ENCODE measurements at places on chromosomes 12 and 14.

GRCh38 chr12:7695566-7696197, at the start of gene GDF3:
TSS of gene GDF3 (minus strand) at chr12:7695775. CDS start at chr12:7695728, 47 bp downstream.
- DNase-seq, result peak; percentile 25

DNA sequence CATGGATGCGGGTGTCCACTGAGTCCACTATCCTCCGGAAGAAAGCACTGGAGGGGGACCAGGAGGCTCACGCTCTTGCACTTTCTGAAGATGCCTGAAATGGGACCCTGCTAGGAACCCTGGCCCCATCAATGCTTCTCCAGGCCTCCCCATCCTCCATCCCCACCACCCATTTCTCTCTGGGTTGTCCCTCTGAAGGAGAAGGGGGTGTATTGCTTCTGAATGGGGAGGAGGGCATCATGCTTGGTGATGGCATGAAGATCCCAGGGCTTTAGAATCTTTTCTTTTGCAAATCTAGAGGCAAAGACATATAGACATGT, 681 bp upstream of the JPH4 start:
- DNase-seq, result no peak

DNA sequence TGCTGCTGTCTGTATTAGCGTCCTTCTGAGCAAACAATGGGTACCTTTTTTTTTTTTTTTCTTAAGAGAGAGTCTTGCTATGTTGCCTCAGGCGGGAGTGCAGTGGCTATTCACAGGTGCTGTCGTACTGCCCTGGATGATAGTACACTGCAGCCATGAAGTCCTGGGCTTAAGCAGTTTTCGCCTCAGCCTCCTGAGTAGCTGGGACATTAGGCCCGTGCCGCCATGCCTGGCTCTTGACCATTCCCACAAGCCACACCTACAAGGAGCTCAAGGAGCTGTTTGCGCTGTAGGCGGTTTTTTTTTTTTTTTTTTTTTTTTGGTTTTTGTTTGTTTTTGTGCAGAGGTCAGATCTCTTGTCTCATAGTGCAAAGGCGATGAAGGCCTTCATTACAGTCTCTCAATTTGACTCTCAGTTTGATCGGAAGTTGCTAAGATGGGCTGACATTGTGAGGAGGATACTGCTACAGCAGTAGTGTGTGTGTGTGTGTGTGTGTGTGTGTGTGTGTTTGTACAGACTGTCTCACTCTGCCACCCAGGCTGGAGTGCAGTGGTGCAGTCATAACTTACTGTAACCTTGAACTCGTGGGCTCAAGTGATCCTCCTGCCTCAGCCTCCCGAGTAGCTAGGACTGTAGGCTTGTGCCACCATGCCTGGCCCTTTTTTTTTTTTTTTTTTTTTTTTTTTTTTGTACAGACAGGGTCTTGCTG, 34.2 kb downstream of the TRAF3 start:
- no peak for DNase-seq

DNA sequence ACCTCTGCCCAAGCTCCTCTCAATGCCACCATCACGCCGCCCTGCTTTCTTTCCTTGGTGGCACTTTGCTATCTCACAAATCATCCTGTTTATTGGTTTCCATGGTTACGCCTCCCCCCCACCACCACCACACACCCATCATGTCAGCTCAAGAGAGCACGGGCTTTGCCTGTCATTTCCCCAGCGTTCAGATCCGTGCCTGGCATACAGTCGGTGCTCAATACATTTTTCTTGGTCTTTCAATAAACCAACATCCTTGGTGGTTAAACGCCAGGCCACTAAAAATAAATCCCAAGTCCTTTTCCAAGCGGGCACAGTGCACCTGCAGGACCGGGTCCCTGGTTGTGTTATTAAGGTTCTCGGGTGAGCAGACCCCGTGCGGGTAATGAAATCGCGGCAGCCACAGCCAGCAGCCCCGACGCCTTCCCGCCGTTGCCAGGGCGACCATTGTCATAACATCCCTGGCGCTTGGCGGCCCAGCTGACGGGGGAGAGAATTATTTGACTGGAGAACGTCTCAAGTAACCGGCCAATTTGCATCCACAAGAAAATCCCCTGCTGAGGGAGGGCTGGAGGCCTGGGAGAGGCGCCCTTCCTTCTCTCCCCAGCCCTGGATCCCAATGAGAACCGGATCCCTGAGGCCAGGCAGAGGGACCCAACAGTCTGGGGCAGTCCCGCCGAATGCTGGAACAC, 92.9 kb downstream of the KSR2 start:
- peak; percentile 93 for DNase-seq

DNA sequence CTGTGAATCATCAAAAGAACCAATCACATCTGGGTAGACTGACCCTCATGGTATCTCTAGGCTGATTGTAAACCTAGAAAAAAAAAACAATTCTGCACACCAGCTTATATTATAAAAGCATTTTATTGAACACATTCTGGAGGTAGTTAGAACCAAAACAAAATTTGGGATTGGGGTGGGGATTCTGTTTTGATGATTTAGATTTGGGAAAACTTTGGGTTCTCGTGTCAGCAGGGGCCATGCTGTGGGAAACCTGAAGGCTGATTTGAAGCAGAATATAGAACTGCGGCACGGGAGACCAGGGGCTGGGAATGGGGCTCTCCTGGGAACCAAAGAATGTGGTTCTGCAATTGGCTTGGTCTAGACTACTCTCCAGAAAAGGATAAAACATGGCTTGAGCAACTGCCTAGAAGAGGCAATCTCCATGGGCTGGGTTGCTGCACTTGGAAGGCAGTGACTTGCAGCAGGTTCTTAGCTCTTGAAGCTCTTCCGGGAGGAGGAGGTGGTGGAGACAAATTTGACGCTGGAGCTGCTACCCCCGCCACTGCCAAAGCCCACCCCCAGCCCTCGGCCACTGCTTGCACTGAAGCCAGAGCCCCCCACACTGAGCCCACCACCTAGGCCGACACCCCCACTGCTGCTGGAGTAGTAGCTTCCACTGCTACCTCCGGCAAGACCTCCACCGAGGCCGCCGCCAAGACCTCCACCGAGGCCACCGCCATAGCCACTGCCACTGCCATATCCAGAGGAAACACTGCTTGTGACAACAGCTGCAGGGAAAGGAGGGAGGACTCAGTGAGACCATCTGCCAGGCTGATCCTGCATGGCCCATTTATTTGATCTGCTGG, 5.5 kb downstream of the KRT5 start:
- no peak for DNase-seq

DNA sequence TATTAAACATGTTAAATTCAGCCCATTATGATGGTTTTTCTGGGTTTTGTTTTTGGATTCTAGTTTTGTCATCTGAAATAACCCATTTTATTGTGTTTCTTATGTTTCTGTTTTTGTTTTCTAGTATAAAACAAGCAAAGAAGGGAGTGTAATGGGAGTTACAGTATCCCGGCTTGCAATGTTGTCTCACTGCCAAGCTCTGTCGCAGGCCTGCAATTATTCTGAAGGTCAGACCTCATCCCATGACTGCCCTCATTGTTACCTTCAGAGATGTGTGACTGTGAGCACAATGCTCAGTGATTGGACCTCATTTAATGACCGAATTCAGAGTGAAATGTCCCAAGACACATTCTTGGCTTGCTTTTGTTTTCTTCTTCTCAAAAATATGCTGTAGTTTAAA, 73.0 kb upstream of the ATF1 start:
- peak; percentile 72 for DNase-seq

DNA sequence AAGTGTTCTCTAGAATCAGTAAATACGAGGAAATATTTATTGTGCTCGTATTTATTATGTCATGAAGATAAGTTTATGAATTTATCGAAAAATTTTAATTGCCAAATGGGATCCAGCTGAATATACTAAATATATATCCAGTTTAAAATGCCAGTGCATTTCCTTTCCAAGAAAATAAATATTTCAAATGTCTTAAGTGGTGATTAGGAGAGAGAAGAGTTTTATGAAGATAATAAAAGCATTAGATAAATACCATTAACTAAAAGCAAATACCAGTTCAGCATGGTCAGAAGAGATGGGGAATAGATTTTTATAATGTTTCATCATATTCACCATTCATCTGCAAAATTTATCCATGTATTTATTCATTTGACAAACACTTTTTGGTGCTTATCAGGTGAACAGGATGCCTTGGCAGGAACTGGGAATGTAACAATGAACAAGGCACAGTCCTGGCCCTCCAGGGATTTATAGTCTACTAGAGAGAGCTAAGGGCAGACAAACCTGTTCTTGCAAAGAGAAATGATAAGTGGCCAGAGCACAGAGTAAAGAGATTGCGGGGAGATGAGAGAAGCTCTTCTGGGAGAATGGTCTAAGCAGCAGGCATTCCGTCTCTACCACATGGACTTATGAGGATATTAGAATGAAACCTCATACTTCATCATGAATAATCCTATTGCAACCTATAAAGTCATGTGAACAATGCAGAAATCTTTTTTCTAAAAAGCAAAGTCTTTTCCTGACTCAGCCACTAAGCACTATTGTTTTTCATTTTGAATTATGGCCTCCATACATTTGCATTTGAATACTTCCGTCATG, 143.7 kb upstream of the ABCD2 start:
- no peak for DNase-seq

- DNase-seq, result peak; percentile 19
Observed at GRCh38 chr12:70645494-70646317, 8.5 kb upstream of the PTPRB start.

GRCh38 chr12:116390401-116391335, 113.2 kb upstream of the MED13L start:
- DNase-seq, result no peak

- no peak for DNase-seq
Observed at GRCh38 chr12:12538535-12538934, 24.1 kb downstream of the DUSP16 start.

DNA sequence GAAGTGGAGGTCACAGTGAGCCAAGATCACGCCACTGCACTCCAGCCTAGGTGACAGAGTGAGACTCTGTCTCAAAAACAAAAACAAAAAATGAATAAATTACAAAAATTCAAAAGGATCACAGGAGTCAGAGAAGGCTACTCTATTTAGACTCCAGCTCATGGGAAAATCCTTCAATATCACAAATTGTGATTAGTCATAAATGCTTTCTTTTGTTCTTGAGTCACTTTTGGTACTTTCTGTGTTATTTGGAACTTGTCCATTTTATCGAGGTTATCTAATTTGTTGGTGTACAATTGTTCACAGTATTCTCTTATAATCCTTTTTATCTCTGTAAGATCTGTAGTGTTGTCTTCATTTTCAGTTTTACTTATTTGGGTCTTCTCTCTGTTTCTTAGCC, 18.9 kb downstream of the ALDH2 start:
- DNase-seq, result no peak

DNA sequence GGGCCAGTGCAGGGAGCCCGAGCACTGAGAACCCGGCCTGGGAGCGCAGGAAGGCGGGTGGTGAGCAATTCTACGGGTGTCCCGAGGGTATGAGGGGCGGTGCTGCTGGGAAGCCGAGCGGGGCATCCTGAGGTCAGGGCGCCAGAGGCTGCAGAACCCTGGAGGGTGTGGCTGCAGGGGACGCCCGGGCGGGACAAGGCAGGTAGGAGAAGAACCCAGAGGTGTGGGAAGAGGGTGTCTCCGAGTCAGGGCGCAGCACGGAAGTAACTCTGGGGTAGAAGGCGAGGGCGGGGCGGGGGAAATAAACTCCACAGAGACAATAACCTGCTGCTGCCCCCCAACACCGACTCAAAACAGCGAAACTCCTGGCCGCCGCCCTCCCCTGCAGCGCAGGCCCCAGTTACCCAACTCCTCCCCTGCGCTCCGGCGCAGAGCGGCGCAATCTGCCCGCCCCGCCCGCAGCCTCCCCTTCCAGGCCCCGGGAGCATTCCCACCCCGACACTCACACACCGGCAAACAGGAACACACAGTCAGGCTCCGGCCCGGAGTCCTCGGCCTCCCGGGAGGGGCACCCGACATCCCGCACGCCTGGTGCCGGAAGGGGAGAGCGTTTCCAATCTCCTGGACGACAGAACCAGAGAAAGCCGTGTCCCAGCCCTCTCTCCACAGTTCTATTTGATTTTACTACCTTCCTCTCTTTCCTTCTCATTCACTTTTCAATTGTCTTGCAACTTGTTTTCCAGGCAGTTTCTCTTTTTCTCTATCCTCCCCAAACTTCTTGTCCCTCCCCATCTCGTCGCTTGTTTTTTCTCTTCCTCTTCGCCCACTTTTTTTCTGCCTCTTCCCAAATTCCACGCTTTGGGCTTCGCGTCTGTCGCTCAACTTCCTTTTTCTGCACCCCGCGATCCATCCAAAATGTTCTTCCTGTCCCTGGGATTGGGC, 2.4 kb downstream of the HRK start:
- peak; percentile 47 for DNase-seq

DNA sequence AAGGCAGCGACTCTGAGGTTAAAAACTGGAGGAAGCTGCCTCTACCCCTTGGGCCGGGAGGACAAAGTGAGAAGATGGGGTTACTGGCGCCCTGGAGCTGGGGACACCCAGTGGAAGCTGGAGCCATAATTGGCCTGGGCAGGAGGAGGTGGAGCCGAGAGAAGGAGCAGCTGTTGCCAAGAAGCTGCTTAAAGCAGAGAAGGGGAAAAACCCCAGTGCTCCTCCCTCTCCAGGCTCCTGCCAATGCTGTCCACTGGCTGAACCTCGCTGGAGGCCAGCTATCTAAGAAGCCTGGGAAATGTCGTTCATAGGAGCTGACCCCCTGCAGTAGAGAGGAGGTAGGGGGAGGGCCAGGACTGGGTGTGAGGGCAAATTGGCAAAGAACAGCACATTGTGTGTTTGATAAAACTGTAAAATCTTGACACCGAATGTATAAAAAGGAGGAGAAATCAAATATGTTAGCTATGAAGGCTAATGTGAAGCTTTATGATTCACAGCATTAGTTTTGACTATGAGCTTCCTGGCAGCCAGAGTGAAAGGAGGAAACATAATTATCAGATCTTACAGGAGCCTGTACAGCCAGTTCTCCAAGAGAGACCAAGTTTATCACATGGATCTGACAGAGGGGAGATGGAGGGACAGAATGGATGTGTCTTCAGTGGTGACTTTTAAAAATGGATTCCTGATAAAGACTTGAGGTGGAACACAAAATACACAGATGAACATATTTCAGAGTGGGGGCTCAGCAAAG, 9.5 kb downstream of the HHIPL1 start:
- DNase-seq, result peak; percentile 72

- DNase-seq, result no peak
Observed at GRCh38 chr14:73003681-73004080, 23.2 kb downstream of the ZFYVE1 start.

DNA sequence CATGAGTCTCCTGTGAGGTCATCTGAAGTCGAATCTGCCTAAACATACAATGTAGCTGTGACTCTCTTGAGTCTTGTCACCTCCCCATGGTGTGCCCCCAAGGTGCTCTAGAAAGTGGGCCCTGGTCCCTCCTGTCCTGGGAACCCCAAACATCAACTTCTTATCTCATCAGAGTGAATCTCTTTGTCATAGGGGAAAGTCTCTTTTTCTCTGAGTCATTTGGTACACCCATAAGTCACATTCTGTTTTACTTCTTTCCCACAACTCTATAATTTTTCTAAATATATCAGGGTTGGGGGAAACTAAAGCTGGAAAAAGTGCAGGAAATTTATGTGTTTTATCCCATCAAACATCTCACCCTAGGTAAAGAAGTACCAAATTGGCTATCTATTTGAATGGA, 12.9 kb downstream of the SDR9C7 start:
- no peak for DNase-seq

GRCh38 chr12:27751386-27752047, 28.5 kb upstream of the KLHL42 start:
- no peak for DNase-seq

GRCh38 chr12:108798551-108799221, 58.7 kb downstream of the SSH1 start:
- DNase-seq, result no peak
